ENCODE measurements at places on chromosomes 1 and 21.

GRCh38 chr1:248688527-248689298 lies 13.9 kb downstream of the OR14I1 start:
- no peak for DNase-seq

DNA sequence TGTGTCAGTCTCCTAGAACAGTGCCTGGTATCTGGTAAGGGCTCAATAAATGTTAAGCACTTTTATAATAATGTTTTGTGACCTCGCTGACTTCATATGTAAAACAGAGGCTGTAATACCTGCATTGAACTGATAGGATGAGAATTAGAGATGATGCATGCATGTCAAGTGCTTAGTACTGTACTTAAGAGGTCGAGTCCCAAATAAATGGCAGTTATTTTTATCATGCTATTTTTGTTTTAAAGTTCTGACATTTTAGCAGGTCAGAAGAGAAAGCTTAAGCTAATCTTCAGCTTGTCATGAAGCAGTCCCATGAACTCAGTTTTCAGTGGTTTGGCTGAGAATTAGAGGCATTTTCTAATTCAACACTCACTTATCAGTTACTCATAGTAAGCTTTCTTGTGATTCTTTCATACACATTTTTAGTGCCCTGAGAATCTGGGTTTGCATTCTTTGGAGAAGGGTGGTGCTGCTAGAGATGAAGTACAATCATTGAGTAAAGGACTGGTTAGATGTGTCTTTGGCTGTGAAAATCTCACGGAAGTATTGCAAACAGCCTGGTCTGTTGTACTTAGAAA lies 75.7 kb upstream of the RAVER2 start:
- no peak for DNase-seq

- peak; percentile 67 for DNase-seq
These were observed 4.8 kb upstream of the ANKRD65 start for GRCh38 chr1:1425753-1426495.

DNA sequence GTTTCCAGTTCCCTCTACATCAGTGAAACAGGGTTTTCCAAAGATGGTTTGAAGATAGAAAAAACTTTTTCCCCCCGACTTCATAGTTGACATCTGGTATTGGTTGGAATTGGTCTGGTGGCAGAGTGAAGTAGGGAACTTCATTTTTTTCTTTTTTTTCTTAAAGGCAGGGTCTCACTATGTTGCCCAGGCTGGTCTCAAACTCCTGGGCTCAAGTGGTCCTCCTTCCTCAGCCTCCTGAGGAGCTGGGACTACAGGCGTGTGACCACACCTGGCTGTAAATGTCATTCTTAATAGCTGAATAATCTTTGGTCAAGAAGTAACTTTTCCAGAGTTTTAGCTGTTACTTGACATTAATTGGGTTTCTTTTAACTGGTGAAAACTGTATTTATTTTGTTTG lies 21.7 kb downstream of the ZBTB37 start:
- no peak for DNase-seq

All from amygdala (tissue), 56 donors.